ENCODE measurements at places on chromosomes 3 and 15. TPM values are rescaled to one million over a fixed set of nuclear protein-coding genes. Genes with fewer than 3 reads are reported as not detected.

DNA sequence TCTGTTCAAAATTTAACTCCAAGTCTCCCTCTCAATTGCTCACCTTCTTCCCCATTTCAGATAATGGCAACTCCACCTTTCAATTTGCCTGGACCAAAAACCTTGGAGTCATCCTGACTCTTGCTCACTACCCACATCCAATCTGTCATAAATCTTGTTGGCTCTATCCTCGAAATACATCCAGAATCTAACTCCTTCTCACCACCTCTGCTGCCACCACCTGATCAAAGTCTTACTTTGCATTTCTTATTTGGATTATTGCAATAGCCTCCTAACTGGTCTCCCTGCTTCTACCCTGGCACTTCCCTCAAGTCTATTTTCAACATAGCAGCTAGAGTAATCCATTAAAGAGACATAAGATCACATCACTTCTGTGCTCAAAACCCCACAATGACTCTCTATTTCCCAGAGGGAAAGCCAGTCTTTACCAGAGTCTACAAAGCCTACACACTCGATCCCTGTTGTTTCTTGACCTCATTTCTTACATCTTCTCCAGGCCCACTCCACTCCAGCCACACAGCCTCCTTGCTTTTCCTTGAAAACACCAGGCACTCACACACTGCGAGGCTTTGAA, 86.6 kb downstream of the GPR156 start:
- H3K4me3 ChIP-seq: no peak overlapping the region
- no peak overlapping the region for H3K27ac ChIP-seq
- no peak for DNase-seq
- no peaks in the 10 kb centered on the region for H3K36me3 ChIP-seq
- no peaks in the 10 kb centered on the region for H3K4me1 ChIP-seq

DNA sequence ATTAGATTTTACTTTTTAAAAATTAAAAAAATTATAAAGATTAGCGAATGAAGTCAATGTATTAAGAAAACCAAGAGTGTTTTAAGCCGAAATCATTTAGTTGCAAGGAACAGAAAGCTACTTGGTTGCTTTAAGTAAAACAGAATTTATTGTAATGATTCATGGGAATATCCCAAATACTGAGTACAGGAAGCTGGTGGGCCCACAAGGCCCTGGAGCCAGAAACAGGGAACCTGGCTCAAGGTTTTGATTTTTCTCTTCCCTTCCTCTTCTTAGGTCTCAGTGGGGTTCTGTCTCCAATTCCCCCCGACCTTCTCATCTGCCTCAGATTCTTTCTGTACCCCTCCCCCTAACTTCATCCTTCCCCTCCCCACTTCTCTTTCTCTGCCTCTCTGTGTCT, 229.0 kb downstream of the TLE3 start:
- no peak overlapping the region for H3K4me3 ChIP-seq

GRCh38 chr15:95259513-95259912, 1028.2 kb downstream of the MCTP2 start:
- no peaks in the 10 kb centered on the region for H3K27me3 ChIP-seq
- peaks cover 7% of the 10 kb centered on the region for H3K4me1 ChIP-seq
- DNase-seq: peak; percentile 49
- H3K4me3 ChIP-seq: no peak overlapping the region
- H3K36me3 ChIP-seq: no peaks in the 10 kb centered on the region
- no peak overlapping the region for H3K27ac ChIP-seq

DNA sequence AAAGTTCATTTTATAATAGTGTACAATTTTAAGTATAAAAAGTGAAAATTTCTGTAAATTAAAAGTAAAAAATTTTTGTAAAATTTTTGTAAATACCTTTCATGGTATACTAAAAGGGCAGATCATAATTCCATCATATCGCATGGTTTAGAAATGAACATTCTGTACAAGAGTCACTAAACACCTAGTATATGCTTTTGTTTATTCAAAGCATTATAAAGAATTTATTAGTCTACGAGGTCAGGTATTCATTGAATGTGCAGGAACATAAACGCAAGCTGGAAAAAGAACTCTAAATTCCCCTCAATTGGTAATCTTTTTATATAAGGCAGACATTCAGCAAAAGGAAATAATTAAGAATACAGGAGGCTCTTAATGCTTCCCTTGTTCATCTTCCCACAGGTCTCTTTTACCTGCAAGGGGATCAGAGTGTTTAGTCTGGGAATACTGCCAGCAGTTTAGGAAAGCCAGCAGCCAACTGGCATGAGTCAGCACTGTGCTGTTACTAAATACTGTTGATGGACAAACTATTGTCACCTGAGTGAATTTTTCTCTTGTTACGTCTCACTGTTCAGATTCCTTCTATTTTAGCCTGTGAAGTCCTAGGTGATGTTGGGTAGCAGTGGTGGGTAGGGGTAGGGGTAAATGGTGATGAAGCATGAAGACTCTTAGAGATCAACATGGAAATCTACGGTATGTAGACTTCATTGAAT, 70.1 kb downstream of the UQCC5 start:
- H3K27me3 ChIP-seq: no peaks in the 10 kb centered on the region
- no peak overlapping the region for H3K4me3 ChIP-seq
- H3K27ac ChIP-seq: peak overlapping the region; percentile 4
- peak; percentile 29 for DNase-seq
- H3K36me3 ChIP-seq: peaks cover 10% of the 10 kb centered on the region
- H3K4me1 ChIP-seq: peaks cover 16% of the 10 kb centered on the region

ZNF385D gene
- 0.75 TPM for total RNA-seq

DNA sequence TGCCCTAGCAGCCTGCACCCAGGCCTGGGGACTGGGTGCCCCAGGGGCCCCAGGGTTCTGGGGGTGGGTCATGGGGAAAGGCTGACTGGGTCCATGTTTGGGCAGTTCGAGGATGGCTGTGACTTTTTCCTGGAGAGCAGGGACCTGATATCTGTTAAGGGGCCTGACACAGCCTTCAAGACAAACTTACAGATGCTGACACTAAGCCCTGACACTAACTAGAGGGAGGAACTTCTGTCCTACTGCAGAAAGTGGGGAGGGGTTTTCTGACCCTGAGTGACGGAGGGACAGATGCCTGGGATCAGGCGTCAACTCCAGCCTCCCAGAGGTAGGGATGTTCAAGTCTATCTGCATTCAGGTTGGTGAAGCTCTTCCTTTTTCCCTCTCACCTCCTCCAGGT, 45.0 kb upstream of the SLC6A11 start:
- no peaks in the 10 kb centered on the region for H3K36me3 ChIP-seq
- H3K27ac ChIP-seq: no peak overlapping the region
- peaks cover 14% of the 10 kb centered on the region for H3K27me3 ChIP-seq
- no peak for DNase-seq
- no peak overlapping the region for H3K4me3 ChIP-seq

DNA sequence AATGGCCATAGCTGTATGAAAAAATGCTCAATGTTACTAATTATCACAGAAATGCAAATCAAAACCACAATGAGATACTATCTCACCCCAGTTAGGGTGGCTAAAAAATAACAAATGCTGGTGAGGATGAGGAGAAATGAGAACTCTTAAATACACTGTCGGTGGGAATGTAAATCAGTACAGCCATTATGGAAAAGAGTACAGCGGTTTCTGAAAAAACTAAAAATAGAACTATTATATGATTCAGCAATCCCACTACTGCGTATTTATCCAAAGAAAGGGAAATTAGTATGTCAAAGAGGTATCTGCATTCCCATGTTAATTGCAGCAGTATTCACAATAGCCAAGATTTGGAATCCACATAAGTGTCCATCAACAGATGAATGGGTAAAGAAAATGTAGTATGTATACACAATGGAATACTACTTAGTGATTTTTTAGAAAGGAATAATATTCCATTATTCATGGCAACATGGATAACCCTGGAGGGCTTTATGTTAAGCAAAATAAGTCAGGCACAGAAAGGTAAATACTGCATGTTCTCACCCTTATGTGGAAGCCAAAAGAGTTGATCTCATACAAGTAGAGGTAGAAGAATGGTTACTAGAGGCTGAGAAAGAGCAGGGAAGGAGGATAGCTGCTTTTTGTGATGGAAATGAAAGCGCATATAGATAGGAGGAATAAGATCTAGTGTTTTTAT, 35.0 kb downstream of the SERP1 start:
- H3K27me3 ChIP-seq: no peaks in the 10 kb centered on the region

DNA sequence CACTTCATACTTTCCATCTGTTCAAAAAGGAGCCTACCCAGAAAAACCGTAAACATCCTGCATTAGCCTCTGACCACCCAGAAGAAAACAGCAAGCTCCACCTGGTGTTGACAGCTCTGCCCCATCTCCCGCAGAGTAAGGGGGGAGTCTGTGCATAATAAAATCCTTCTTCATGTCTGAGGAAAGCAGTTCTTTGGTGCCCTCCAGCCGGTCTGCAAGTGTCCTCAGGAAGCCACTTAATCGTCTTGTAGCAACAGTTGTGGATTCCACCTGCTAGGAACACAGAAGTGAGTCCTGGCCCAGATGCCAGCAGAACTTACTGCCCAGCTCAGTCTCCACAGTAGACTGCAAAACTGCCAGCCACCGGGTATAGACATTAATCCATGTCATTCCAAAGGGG, 22.5 kb downstream of the RIOX2 start:
- H3K36me3 ChIP-seq: peaks cover 22% of the 10 kb centered on the region
- no peaks in the 10 kb centered on the region for H3K4me1 ChIP-seq
- H3K27me3 ChIP-seq: no peaks in the 10 kb centered on the region
- DNase-seq: no peak
- H3K4me3 ChIP-seq: no peak overlapping the region

- no peak for DNase-seq
- no peaks in the 10 kb centered on the region for H3K27me3 ChIP-seq
- no peak overlapping the region for H3K27ac ChIP-seq
- H3K4me3 ChIP-seq: no peak overlapping the region
- peaks cover 26% of the 10 kb centered on the region for H3K4me1 ChIP-seq
Observed at GRCh38 chr3:114406286-114406685, 112.5 kb downstream of the TIGIT start.

GRCh38 chr15:76903251-76903681, 1.9 kb downstream of the SCAPER start:
- no peak for DNase-seq
- H3K4me1 ChIP-seq: peaks cover 8% of the 10 kb centered on the region
- H3K27ac ChIP-seq: peak overlapping the region; percentile 89
- no peaks in the 10 kb centered on the region for H3K36me3 ChIP-seq

ERICH6 gene
- total RNA-seq: not detected

DNA sequence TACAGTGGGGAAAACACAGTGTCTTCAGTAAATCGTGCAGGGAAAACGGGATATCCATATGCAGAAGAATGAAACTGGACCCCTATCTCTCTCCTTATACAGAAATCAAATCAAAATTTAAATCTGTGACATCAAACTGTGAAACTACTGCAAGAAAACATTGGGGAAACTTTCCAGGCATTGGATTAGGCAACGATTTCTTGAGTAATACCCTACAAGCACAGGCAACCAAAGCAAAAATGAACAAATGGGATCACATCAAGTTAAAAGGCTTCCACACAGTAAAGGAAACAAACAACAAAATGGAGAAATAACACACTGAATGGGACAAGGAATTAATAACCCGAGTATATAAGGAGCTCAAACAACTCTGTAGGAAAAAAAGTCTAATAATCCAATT, 165.3 kb downstream of the PLCL2 start:
- H3K36me3 ChIP-seq: no peaks in the 10 kb centered on the region
- no peaks in the 10 kb centered on the region for H3K4me1 ChIP-seq
- H3K27me3 ChIP-seq: no peaks in the 10 kb centered on the region
- DNase-seq: no peak

- no peaks in the 10 kb centered on the region for H3K27me3 ChIP-seq
- H3K4me3 ChIP-seq: no peak overlapping the region
- no peaks in the 10 kb centered on the region for H3K36me3 ChIP-seq
- no peak for DNase-seq
- H3K27ac ChIP-seq: no peak overlapping the region
Observed at GRCh38 chr15:79804838-79805237, 92.0 kb downstream of the MTHFS start.

TPRG1 gene
- total RNA-seq: 2.3 TPM

GOLGA8M gene
- not detected for total RNA-seq

DNAH12 gene
- total RNA-seq: not detected

KLHL40 gene
- not detected for total RNA-seq

DNA sequence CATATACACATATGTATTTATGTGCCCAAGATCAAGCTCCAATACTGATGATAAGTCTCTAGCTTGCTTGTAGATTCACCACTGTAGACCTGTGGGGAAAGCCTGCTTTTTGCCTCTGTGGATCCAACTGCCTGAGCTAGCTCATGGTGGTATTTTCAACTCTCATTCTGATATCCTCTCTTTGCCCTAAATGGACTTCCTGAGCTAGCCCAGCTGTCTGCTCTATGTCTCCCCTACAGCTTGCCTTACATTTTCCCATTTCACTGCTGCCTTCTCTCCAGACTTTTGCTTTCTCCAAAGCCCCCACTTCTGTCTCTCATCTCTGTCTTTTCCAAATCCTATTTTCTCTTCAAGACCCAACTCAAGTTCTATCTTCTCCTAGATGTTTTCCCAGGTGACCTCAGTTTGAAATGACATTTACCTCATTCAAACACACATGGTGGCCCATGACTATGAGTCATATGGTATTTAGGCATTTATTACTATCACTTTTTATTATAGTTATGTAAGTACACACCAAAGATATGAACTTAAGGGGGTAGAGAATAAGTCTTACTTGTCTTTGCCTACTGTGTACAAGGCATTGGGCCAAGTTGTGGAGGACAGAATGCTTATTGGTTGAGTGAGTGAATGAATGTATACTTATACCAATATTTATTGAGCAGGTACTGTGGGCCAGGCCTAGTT, 191.7 kb downstream of the NR1D2 start:
- H3K27me3 ChIP-seq: no peaks in the 10 kb centered on the region
- no peaks in the 10 kb centered on the region for H3K36me3 ChIP-seq
- DNase-seq: no peak
- peaks cover 3% of the 10 kb centered on the region for H3K4me1 ChIP-seq

DNA sequence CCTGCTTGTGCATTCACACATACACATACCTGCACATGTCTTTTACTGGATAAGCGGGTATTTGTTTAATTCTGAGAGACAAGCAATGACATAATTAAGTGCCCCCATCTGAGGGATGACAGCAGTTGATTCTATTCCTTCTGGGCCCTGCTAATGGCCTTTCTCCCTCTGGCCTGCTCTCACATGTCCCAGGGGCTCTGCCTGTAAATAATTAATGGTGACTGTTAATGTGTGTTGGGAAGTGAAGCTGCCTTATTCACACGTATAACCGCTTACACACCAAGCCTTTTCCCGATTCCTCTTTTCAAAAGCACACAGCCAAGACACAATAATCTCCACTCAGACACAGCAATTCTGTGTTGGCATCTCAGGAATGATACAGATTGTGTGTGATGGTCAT, 47.8 kb downstream of the LRRK1 start:
- no peaks in the 10 kb centered on the region for H3K27me3 ChIP-seq
- H3K4me3 ChIP-seq: no peak overlapping the region
- no peaks in the 10 kb centered on the region for H3K4me1 ChIP-seq
- no peak for DNase-seq

MCF2L2 gene
- total RNA-seq: 3.7 TPM

KIF9 gene
- not detected for total RNA-seq
